HFFc6 (cell line): ENCODE measurements at places on chromosomes 11 and 22.

DNA sequence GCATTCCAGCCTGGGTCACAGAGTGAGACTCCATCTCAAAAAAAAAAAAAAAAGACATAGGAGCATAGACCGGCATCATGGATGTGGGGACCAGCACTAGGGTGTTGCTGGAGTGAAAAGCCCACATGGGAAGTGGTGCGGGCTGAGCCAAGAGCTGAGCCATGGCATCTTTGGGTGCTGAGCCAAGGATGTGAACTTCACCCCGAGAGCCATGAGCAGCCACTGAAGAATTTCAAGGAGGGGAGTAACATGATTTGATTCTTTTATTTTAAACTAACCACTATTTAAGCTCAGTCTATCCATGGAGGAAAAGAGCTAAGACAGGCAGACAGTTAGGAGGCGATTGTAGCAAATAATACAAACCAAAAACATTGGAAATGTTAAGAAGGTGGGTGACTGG is 57.4 kb downstream of the AHNAK start:
- peak; percentile 43 for DNase-seq

GRCh38 chr11:60860943-60861342 is 5.2 kb upstream of the PTGDR2 start:
- no peak for DNase-seq

DNA sequence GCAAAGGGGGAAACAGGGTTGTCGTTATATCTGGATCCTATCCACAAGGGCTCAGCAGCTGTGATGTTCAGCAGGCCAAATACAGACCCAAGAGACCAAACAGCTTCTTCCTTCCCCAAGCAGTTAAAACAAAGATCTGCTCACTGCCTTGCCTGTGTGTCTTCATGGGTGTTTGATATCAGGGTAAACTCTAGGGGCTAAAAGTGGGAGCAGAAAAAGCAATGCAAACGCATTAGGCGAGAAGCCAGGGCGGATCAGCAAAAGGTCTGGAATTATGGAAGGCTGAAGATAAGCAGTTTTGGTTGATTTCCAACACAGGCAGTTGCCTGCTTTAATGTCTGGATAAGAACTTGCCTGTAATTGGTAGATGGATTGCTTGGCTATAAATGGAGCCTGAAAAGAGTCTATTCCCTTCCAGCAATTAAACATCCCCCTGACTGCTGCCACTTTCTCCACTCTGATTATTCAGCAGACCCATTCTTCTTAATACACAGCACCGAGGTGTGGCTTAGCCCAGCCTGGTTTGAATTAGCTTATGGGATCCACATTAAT is 126.3 kb downstream of the COMMD9 start:
- no peak for DNase-seq

DNA sequence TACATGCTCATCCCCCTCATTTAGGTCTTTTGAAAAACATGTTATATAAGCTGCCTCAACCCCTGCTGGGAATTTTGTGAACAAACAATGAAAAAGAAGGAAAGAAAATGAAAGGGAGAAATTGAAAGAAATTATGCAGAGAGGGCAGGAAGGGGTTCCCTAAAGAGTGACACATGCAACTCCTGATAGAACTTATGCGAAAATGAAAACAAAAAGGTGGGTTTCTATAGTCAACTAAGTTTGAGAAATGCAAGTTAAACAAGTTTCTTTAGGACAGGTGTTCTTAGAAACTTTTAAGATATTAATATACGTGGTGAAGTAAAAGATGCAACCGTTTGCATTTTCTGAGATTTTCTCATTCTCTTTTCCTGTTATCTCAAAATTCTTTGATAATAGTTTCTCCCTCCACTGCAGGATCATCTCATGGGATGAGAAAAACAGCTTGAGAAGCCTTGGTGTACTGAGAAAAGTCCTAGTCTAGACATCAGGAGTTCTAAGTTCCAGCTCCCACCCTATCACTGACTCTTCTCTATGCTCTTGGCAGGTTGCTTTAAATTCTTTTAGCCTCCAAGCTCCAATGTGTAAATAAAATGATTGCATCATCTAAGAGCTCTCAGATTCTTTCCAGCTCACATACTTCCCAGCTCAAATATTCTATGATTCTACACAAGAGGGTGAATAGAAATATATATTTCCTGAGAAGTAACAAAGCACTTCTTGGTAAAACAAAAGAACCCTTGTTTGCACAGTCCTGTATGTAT is 109.2 kb downstream of the FAM76B start:
- DNase-seq: no peak

- DNase-seq: no peak
Observed at GRCh38 chr11:9153651-9154050, 62.3 kb upstream of the SCUBE2 start.

GRCh38 chr11:61683961-61684869 is 4.0 kb downstream of the DAGLA start:
- no peak for DNase-seq

GRCh38 chr22:46089426-46090035 is 60.8 kb upstream of the PPARA start:
- no peak for DNase-seq

DNA sequence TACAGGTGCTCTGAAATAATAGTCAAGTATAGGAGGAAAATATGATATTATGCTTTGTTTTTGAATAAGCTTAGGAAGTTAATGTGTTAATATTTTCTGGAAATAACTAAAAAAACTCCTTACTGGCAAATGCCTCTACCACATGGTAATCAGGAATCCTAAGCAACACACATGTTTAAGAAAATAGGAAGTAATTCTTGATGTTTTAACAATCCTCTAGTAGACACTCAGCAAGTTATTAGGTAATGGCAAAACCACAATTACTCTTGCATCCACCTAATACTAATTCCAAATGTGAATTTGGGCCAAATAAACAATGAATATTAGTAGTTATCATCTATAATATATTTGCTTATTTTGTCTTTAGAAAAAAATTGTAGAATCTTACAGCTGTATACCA is 53.6 kb downstream of the SLC35F2 start:
- DNase-seq: no peak

DNA sequence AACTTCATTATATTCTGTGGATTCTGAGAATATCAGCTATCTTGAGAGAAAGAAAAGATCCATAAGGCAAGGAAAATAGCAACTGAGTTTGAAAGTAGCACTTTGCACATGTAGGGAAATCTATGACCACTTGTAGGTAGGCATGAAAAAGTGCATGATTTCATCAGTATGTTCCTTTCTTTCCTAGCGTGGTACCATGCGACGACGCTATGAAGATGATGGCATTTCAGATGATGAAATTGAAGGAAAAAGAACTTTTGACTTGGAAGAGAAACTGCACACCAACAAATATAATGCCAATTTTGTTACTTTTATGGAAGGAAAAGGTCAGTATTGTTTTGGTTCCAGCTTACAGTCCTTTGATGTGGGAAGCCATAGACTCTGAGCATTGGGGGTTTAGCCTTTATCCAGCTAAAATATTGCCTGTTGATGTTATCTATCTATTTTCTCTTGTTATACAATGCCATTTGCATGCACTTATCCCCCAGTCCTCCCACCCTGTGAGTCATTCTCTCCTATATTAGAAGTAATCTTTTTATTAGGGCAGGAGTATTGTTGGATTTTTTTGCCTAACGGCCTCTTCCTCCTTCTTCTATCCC is 60.9 kb downstream of the KDM2A start:
- DNase-seq: no peak

- peak; percentile 12 for DNase-seq
Observed at GRCh38 chr22:37669586-37669985, 5.8 kb upstream of the LGALS1 start.

DNA sequence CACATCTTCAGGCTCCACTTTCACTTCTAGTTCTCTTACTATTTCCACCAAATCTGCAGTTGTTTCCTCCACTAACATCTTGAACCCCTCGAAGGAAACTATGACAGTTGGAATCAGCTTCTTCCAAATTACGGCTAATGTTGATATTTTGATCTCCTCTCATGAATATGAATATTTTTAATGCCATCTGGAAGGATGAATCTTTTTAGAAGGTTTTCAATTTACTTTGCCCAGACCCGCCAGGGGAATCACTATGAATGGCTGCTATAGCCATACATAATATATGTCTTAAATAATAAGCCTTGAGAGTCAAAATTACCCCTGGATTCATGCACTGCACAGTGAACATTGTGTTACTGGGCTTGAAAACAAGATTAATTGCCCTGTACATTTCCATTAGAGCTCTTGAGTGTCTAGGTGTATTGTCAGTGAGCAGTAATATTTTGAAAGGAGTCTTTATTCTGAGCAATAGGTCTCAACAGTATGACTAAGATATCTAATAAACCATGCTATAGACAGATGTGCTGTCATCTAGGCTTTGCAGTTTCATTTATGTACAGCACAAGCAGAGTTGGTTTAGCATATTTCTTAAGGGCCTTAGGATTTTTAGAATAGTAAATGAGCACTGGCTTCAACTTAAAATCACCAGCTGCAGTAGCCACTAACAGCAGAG is 48.3 kb upstream of the LRRC55 start:
- DNase-seq: no peak

DNA sequence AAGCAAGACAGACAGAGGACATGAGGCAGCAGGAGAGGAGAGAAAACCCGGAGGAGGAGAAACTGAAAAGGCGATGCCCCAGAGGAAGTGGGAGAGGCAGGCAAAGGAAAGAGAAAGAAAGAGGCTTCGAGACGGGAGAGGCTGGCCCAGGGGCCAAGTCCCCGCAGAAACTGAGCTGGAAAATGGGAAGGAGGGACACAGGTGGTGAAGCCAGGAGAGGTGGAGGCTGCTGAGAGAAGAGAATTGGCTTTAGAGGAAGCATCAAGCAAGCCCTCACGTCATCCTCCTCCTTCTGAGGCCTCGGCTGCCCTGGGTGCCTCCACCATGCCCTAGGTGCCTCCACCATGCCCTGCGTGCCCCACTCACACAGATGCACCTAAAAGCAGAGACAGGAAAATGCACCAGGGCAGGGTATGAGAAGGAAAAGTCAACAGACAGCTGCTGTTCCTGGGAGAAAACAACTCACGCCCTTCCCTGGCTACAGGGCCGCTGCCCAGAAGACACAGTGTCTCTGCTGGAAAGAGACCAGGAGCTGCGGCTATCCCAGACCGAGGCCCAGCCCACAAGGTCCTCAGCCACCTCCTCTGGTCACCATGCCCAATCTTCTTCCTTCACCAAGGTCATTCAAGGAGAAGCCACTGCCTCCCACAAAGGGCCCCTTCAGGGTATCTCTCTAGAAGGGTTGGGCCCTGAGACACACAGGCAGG is 14.3 kb downstream of the FXYD6 start:
- no peak for DNase-seq

DNA sequence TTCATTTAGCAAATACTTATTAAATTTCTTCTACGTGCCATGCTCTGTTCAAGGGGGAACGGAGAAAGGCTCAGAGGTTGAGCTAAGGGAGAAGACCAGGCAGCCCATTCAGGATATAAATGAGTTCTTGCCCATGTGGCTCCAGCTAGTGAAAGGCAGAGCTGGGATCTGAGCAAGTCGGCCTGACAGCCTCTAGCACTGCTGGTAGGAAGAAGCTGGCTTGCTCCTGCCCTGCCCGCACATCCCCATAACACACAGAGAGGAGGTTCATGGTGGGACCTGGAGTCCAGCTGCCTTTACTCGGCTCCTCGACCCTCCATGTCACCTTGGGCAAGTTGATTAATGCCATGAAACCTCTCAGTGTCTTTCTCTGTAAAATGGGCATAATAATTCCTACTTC is 2.0 kb downstream of the SLC15A3 start:
- DNase-seq: no peak

- DNase-seq: no peak
Observed at GRCh38 chr22:19107730-19108074, 14.5 kb downstream of the DGCR2 start.

DNA sequence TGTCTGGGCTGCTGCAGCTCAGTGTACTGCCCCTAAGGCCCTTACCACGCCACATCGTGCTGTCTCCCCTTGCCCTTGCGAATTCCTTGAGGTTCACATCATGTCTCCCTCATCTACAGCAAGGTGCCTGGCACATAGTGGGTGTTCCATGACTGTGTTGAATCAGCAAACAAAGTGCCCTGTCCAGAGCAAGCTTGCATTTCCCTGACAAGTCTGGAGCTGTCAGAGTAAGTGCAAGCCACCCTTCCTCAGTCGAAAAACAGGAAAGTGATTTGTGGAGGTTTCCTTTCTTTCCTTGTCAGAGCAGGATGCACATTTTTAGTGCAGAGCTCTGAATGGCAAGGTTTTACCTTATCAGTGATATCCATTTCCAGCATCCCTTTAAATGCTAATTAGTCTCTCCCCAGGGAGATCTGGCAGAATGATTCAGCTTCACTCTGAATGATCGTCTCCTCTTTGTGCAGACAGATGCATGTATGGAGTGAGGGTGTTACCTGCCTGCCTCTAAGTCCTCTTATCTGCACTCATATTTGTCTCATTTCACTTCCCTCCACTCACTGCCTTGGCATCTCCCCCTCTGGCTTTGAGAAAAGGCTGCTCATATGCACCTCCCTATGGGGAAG is 331.2 kb downstream of the TMEM135 start:
- DNase-seq: no peak

DNA sequence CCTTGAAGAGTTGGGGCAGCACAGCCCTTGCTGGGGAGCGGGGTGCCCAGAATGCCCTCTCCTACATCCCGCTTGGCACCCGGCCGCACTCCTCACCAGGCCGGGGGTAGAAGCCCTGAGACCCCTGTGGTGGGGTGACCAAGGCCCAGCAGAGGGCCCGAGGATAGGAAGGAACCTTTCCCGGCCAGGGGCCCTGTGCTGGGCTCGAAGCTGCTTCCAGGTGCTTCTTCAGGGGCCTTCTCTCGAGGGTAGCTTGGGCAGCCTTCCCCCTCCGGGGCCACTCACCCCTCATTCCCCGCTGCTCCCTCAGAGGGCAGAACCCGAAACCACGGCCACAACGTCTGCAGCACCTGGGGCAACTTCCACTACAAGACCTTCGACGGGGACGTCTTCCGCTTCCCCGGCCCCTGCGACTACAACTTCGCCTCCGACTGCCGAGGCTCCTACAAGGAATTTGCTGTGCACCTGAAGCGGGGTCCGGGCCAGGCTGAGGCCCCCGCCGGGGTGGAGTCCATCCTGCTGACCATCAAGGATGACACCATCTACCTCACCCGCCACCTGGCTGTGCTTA is 752 bp downstream of the MUC2 start:
- DNase-seq: no peak

DNA sequence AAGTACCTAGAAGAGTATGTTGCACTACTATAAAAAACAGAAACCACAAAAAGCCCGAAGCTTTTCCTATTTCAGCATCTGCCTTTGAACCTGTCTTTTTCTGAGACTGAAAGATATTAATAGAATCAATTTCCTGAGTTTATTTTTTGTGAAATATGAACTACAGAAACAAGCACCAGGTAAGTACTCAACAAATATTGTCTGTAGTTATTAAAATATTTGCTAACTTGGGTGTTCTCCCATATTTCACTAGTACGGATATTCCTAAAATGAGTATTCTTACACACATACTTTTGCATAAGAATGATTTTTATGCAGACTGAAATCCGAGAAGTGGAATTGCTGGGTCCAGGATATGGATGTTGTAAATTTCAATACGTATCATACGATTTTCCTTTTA is 188.0 kb downstream of the OR4C45 start:
- no peak for DNase-seq

- no peak for DNase-seq
Observed at GRCh38 chr22:43451371-43452050, 39.7 kb downstream of the MPPED1 start.

DNA sequence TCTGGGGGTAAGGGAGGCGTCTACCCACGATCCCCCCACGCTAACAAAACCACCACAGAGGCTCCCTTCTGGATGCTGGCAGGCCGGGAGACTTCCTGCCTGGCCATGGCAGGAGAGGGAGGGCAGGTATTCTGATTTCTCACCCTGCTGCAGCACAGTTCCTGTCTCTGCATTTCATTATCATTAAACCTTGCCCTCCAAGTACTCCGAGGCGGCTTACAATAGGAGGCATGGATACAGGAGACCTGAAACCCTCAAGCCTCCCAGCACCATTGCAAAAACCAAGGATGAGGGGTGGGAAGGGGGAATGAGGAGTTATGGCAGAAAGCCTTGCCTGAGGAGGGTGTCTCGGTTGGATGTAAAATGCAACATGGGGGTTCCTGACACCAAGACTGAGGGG is 44.1 kb upstream of the MN1 start:
- DNase-seq: no peak
